Muscle of back (tissue), 13 donors: ENCODE measurements at places on chromosomes 6 and 20.

GRCh38 chr6:134446218-134446848 lies 128.4 kb upstream of the SGK1 start:
- no peak for DNase-seq

- DNase-seq, result no peak
Measured at GRCh38 chr20:53678315-53678989, 84.8 kb upstream of the ZNF217 start.

- DNase-seq, result no peak
Measured at GRCh38 chr6:128446497-128446896, 73.9 kb downstream of the PTPRK start.

DNA sequence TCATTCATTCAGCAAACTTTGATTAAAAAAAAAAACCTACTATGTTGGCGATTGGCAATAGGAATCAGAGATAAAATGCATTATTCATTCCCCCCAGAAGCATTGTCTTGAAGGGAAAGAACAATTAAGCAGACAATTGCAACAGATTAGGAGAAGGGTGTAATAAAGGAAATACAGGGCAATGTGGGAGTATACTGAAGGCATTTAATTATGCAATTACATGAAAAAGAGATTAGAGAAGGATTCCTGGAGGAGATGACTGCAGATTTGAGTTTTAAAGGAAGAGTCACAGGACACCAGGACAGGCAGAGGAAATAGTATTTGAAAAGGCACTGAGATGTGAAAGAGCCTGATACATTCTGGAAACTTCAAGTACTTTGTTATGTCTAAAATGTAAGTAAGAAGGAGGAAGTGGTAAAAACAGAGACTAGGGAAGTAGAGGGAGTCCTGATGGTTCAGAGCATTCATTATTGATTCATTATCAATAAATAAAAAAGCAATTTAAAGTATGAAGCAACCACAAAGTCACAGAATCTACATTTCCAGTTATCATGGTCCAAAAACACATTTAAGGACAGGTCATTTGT lies 43.7 kb downstream of the THEMIS start:
- no peak for DNase-seq

DNA sequence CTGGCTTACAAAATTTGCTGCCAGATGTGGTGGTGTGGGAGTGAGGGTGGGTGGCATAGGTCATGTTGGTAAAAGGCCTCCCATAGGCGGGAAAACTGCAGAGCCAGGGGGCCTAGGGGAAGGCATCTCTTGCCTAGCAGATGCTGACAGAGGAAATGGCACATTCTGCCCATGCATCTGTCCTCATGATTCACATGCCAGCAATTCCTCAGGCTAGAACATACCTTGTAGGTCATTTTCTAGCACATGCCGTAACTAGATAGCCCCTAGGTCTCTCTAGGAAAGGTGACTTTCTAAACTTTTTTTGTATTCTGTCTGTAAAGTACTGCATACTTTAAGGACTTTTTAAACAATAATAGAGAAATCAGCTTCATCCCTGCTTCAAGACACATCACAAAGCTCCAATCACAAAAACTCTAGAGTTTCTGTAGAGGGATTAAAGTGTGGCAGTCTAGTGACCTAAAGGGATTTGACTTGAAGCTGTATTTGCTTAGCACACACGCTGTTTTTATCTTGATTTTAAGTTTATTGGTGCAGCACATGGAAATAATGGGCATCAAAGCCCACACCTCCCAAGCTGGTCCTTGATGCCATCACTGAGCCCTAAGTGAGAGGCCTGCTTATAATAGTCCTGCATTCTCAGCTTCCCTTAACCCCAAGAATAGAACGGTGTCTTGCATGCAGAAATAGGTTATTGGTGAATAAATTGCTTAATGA lies 55.2 kb downstream of the ANKEF1 start:
- DNase-seq, result no peak

DNA sequence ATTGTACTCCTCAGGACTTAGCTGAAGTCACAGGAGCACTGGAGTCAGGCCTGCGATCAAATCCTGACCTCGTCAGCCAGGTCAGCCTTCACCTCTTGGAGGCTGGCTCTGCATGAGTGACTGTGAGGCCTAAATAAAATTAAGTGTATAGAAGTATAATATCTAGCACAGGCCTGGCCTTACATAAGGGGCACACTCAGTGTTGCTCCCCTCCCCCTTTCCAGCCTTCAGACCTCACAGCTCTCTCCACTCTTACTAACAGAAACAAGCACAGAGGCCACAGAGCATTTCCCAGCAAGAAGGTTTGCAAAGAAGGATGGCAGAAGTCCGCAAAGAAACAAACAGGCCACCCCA lies 84.8 kb downstream of the TRERF1 start:
- no peak for DNase-seq

DNA sequence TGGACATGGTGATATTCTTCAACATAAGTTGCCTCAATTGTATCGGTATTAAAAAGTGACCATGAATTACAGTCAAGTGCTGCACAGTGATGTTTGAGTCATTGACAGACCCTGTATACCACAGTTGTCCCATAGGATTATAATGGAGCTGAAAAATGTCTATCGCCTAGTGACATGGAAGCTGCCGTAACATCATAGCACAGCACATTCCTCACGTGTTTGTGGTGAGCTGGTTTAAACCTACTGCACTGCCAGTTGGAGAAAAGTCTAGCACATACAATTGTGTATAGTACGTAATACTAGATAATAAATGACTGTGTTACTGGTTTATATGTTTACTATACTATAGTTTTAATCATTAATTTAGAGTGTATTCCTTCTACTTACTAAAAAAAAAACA lies 150.2 kb downstream of the CDH26 start:
- peak; percentile 57 for DNase-seq

- no peak for DNase-seq
Measured at GRCh38 chr6:129369737-129370136, 340.2 kb downstream of the ARHGAP18 start.

DNA sequence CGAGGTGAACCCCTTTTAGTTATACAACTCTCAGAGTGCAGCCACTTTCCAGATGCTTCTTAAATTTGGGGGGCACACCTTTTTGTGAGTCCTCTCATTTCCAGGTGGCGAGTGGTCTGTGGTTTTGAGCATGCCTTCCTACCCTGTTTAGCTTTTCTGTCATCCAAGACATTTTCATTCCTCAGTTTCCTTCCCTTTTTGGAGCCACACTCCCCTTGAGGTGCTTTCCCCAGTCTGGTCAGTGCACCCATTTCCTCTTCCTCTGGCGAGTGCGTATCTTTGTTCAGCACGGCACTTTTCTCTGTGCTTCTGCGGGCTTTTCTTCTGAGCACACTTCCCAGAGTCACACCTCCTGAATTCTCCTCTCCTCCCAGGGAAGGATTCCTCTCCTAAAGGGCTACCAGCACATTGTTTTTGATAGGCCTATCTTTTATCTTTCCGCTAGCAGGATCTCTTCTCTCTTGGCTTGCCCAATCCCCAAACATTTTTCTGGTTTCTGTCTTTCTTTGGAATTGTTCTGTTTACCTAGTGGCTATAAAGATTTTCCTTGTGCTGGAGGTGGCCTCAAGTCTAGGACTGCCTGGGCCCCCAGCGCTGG lies 1.4 kb downstream of the PHF20 start:
- no peak for DNase-seq

- DNase-seq, result no peak
Measured at GRCh38 chr6:21504790-21505189, 88.8 kb upstream of the SOX4 start.

GRCh38 chr6:50427267-50427666 lies 286.1 kb upstream of the TFAP2D start:
- no peak for DNase-seq

- DNase-seq, result no peak
Measured at GRCh38 chr6:120779441-120779840, 554.8 kb downstream of the TBC1D32 start.

GRCh38 chr6:43984442-43985321 lies 142.6 kb downstream of the MRPL14 start:
- peak; percentile 86 for DNase-seq
